ENCODE measurements at places on chromosomes 16 and 17. TPM values are rescaled to one million over a fixed set of nuclear protein-coding genes. Genes with fewer than 3 reads are reported as not detected.

RAB11FIP3 gene
- total RNA-seq: 55.1 TPM

TP53TG3C gene
- total RNA-seq: not detected

PIMREG gene
- 8.5 TPM for total RNA-seq

TEDC2 gene
- total RNA-seq: 12.2 TPM

CALB2 gene
- total RNA-seq: 17.8 TPM

ALDH3A1 gene
- total RNA-seq: not detected

ADAMTS18 gene
- 0.94 TPM for total RNA-seq

All from parietal lobe (tissue), 2 donors.